Fibroblast of skin of back (primary cell): ENCODE measurements at places on chromosomes 6 and 20.

DNA sequence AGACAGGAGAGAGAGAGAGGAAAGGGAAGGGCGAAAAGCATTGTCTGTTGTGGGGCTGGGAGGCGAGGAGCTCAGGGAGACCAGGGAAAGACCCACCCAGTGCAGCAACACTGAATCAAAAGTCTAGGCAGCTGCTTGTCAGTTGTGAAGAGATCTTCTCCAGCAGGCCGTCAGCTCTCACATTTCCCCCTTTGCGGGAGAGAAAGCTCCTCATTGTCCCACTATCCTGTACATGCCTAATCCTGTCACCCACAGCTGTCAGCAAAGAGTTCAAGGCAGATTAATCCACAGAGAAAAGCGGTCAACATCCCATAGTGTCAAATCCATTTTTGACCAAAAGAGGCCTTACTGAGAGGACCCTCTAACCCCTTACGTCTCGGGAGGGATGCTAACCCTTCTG, 27.3 kb downstream of the RNF182 start:
- no peak for DNase-seq

DNA sequence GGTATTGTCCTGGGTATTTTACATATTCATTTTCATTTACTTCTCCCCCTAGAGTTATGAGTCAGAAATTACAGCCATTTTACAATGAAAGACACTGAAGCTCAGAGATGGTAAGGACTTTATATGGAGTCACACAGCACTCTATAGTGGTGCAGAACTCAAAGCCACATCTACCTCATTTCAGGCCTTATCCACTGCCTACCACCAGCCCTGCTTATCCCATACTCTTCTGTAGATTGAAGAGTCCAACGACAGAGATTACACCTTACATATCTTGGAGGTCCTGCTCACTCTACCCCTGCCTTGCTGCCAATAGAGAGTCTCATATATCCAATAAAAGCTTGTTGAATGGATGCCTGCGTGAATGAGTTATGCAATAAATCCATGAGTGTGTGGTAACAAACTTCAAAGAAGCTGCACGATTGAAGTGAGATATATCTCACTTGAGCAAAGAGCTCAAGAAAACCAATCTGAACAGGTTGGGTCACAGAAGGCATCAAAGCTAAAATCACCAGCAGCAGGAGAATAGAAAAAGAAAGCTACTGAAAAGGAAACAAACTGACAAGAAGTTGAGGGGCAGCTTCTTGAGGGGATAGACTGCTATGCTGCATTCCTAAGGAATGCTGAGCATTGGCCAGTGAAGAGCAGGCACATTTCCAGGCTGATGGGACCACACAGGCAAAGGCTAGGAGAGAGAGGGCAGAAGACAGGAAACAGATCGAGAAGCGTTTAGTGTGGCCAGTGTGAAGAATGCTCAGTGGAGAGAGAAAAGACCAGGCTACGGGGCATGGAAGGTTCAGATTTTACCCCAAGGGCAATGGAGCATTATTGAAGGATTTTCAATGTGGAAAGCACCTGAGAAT, 585.6 kb downstream of the DHX35 start:
- no peak for DNase-seq

DNA sequence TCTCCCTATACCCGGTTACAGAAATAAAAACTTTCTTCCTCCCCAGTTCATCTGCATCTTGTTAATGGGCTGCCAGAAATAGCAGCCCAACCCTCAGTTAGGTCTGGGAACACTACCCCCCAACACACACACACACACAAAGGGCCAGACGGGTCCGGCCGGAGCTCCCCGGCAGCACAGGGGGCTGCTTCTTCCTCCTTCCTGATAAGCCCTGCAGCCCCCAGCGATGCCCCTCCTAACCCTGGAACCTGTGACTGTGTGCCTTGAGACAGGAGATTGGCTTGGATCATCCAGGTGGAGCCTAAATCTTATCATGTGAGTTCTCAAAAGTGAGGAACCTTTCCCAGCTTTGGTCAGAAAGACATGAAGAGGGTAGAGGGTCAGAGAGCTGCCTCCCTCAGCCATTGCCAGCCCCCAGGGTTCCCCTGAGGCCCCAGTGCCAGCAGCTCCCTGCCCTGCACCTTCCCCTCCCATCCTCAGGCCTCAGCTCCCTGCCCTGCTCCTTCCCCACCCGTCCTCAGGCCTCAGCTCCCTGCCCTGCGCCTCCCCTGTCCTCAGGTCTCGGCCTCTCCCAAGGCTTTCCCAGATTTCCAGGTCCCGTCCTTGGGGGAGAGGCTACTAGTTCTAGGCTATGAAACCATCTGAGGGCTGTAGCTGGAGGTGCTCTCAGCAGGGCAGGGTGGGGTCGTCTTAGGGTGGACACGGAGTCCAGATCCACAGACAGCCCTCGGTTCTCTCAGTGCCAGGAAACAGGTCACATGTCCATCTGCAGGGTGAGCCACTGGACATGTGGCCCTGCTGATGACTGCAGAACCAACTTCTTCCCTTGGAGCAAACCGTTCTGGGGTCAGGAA, 34.5 kb upstream of the CST7 start:
- DNase-seq = no peak

DNA sequence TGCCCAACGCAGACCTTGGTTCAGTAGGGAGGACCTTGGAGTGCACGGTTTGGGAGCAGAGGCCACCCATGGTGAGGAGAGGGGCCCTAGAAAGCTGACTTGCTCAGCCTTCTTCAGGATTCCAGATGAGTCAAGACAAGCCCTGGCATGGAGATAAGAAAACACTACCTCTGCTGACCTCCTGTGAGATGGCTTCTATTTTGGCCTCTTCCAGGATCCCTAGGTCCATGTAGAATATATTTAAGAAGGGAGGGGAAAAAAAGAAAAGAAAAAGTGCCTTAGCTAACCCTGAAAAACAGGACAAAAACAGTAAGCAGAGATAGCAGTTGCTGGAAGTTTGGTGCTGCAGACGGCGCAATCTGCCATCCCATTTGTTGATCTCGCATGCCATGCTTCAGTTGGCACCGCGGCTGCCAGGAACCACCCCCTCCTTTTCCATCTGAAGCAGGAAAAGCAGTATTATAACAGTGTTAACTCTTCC, 100.0 kb downstream of the ARMC2 start:
- no peak for DNase-seq

- no peak for DNase-seq
These were observed 4.0 kb downstream of the EEF1A1 start for GRCh38 chr6:73516514-73517489.
